ENCODE measurements at places on chromosomes 16 and 17.

DNA sequence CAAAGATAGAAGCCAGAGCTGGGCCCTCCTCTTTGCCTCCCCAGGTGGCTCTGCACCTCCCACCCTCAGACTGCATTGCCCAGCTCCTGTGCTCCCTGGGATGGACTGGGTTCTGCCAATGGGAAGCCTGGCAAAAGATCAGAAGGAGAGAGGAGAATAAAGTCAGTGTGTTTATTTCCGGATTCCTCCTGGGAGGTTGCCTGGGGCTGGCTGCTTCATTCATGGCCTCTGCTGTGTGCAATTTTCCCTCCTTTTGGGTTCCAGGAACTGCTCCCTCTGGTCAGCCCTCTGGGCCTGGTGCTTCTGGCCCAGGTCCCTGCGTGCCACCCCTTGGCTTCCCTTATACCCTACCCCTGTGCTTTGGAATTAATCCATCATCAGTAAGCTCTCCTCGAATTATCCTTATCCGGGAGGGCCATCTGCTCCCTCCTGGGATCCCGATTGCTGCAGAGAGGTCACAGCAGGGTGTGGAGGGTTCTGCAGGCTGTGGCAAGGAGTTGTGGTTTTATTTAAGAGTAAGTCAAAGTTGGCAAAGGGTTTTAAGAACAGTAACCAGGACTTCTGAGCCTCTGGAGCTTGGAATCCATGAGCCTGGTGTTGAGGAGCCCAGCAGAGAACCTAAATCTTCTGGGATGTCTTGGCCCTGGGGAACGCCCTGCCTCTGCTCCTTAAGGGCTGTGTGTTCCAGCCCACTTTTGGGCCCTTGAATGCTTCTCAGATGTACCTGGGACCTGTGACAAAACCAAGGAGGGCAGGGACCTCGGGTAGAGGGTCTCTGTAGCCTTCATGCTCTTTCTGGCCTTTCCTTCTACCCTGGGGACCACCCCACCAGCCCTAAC is 8.2 kb upstream of the MMP2 start:
- no peak for DNase-seq

GRCh38 chr17:2982854-2983253 is 80.6 kb downstream of the OR1D5 start:
- no peak for DNase-seq

DNA sequence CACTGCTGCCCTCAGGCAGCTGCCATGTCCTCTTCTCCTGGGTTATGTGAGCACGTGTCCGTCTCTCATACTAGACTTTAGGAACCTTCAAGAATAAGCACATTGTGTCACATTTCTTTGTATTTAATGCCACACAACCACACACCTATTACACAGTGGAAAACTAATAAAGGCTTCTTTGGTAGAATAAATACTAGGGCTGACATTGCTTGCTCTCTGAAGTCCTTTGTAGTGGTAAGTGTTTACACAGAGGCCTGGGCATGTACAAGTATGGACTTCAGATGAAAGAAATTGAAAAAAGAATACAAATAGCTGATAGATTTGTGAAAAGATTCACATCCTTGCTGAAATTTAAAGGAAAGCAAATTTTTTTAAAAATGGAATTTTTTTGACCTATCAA is 188.1 kb upstream of the CCL2 start:
- DNase-seq = no peak

- no peak for DNase-seq
Observed at GRCh38 chr16:12901204-12901596, 198 bp upstream of the SHISA9 start.

- DNase-seq = no peak
Observed at GRCh38 chr16:89623511-89624261, 10.2 kb downstream of the DPEP1 start.

- DNase-seq = no peak
Observed at GRCh38 chr16:19883296-19883965, 1.2 kb downstream of the GPRC5B start.

GRCh38 chr16:25563700-25564099 is 128.1 kb upstream of the HS3ST4 start:
- DNase-seq = no peak

GRCh38 chr17:29163563-29163962 is 16.6 kb downstream of the MYO18A start:
- DNase-seq = no peak

DNA sequence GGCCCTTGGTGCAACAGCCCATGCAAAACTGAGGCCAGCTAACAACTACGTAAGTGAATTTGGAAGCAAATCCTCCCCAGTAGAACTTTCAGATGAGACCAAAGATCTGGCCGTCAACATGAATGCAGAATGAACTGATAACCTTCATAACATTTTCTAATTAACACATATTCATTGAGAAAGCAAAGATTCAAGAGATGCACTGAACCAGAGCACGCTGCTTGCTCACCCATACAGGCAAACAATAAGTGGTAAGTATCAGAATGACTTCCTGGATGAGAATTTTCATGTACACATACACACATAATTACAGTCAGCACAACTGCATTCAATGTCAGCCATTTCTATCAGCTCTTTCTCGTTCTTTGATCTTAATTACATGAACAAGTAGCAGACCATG is 30.6 kb downstream of the XYLT1 start:
- DNase-seq = no peak

GRCh38 chr16:13873835-13874438 is 46.0 kb upstream of the ERCC4 start:
- DNase-seq = no peak

GRCh38 chr17:42098730-42099399 is 592 bp upstream of the ZNF385C start:
- no peak for DNase-seq

- DNase-seq = no peak
Observed at GRCh38 chr17:42475121-42475520, 16.4 kb downstream of the ATP6V0A1 start.

GRCh38 chr17:75722542-75723095 is 1.4 kb downstream of the ITGB4 start:
- DNase-seq = no peak

- no peak for DNase-seq
Observed at GRCh38 chr17:1620486-1620885, 8.1 kb downstream of the SLC43A2 start.

GRCh38 chr17:28018439-28019070 is 23.9 kb upstream of the NLK start:
- DNase-seq = no peak

- no peak for DNase-seq
Observed at GRCh38 chr16:66036793-66037715, 329.4 kb upstream of the CDH5 start.

DNA sequence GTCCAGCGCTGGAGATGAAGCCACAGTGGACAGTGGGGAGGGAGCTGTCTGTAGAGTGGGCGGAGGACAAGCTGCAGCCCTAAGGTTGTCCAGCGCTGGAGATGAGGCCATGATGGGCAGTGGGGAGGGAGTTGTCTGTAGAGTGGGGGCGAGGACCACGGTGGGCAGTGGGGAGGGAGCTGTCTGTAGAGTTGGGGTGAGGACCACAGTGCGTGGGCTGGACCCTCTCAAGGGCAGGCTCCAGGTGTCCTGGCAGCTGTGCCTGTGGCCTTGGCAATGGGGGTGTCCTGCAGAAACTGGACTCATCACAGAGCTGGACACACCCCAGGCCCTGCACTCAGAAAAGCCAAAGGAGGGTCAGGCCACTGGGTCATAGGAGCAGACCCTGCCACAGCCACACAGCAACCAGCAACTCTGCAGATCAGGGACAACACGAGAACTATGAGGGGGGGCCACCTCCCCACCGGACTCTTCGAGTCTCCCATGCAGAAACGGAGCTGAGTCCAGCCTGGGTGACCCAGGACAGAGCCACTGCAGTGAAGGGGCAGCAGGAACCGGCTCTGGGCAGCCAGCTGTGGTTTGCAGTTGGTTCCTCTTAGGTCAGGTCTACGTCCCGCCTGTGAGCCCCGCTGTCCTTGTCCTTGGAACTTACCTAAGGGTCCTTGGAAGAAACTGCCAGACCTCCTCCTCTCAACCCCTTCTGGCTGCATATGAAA is 33.4 kb upstream of the CBFA2T3 start:
- DNase-seq = no peak

DNA sequence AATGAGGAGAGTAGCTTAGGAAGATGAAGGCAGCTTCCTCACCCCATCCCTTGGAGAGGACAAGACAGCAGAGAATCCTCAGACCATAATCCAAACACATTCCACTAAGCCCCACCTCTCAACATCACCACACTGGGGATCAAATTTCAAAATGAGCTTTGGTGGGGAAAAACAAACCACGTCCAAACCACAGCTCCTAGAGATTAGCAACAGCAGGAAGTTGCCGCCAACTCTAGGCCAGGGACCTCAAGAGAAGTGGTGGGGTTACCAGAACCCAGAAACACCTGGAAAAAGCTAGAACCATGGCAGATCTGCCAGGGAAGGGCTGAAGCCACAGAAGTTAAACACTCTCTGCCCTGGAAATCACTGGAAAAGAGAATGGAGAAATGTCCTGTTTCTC is 571.6 kb downstream of the HS3ST4 start:
- no peak for DNase-seq

- DNase-seq = no peak
Observed at GRCh38 chr16:11168386-11169051, 87.5 kb downstream of the SOCS1 start.

GRCh38 chr16:54477714-54478113 is 191.1 kb upstream of the IRX3 start:
- DNase-seq = no peak

GRCh38 chr16:71218306-71218963 is 12.1 kb downstream of the HYDIN start:
- DNase-seq = no peak

- DNase-seq = no peak
Observed at GRCh38 chr16:53523126-53523804, 20.3 kb upstream of the AKTIP start.

DNA sequence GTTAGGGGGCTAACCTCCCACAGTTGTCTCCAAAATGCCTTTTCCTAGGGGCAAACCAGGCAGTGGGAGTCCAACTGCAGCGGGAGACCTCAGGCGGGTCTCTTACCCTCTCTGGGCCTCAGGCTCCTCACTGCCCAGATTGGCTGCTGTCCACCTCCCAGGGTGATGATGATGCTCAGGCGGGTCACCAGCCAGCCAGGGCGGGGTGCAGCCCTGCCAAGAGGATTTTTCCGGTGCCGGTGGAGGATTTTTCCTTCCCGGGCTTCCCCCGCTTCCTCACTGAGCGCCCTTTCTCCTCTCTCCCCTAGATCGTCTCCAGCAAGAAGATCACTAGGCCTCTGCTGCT is 22.8 kb downstream of the CPNE2 start:
- no peak for DNase-seq

DNA sequence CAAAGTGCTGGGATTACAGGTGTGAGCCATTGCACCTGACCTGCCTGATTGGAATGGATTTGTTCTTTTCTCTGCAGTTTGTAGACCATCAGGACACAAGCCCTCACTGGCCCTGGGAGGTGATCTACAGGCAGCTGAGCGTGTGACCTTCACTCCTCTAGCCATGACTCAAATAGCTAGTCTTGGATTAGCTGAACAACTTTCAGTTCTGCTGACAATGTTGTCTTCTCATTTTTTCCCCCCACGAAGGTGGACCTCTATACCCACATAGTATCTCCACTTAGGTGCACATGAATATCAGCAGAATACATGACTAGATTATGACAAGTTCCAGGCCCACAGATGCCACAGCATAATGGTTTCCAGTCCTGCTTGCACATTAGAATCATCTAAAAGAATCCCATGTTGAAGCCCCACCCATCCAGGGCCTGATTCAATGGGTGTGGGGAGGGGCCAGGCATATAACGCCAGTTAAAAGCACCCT is 36.8 kb downstream of the HS3ST3B1 start:
- DNase-seq = no peak

DNA sequence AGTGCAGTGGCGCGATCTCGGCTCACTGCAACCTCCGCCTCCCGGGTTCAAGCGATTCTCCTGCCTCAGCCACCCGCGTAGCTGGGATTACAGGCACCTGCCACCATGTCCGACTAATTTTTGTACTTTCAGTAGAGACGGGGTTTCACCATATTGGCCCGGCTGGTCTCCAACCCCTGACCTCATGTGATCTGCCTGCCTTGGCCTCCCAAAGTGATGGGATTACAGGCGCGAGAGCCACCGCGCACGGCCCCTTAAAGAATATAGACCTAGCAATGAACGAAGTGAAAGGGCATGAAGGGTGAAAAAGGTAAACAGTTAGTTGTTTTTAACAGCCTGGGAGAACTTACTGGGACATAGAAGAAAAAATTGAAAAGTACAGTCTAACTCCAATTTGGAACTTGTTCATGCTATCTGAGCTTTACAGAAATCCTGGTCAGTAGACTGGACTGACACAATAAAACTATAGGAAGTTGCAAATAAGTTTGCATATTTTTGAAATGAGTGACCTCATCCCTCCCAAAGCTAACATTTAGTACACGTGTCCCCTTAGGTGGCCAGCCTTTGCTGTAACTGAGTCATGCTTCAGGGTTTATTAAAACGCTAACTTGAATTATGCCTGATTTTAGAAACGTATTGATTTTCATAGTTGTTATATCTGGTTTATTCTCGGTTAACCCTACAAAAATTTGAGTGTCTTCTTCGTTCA is 1.8 kb downstream of the COG1 start:
- DNase-seq = no peak

GRCh38 chr17:38421171-38421841 is 7.0 kb upstream of the ARHGAP23 start:
- no peak for DNase-seq

DNA sequence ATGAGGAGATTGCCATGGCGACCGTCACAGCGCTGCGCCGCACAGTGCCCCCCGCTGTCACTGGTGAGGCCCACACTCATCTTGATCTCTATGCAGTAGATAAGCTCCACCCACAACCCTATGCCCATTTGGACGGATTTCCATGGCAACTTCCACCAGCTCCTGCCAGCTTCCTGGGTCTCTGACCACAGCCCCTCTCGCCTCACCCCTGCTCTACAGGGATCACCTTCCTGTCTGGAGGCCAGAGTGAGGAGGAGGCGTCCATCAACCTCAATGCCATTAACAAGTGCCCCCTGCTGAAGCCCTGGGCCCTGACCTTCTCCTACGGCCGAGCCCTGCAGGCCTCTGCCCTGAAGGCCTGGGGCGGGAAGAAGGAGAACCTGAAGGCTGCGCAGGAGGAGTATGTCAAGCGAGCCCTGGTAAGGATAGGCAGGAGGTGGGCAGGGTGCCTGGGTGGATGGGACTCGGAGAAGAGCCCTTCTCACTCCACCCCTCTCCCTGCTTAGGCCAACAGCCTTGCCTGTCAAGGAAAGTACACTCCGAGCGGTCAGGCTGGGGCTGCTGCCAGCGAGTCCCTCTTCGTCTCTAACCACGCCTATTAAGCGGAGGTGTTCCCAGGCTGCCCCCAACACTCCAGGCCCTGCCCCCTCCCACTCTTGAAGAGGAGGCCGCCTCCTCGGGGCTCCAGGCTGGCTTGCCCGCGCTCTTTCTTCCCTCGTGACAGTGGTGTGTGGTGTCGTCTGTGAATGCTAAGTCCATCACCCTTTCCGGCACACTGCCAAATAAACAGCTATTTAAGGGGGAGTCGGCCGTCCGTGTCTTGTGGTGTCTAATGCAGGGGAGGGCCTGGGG is 4.3 kb downstream of the ALDOA start:
- no peak for DNase-seq

GRCh38 chr17:59126809-59127417 is 20.2 kb upstream of the TRIM37 start:
- no peak for DNase-seq

- no peak for DNase-seq
Observed at GRCh38 chr17:77010667-77011066, 130.1 kb upstream of the SEC14L1 start.

- DNase-seq = no peak
Observed at GRCh38 chr17:850851-851763, 69.0 kb downstream of the MRM3 start.
